ENCODE measurements at places on chromosomes 1 and 21. TPM values are rescaled to one million over a fixed set of nuclear protein-coding genes. Genes with fewer than 3 reads are reported as not detected.

Gene TEDDM1
- not detected for total RNA-seq

Gene RAB3GAP2
- 33.6 TPM for total RNA-seq

Gene BCAN
- total RNA-seq, result 0.15 TPM

Gene MRPL9
- total RNA-seq, result 130 TPM

Gene AADACL4
- total RNA-seq, result not detected

Gene DNASE2B
- total RNA-seq, result not detected

Gene TMEM200B
- 0.65 TPM for total RNA-seq

Gene OR2M3
- not detected for total RNA-seq

Gene INKA2
- 2.4 TPM for total RNA-seq

Gene GRIK3
- total RNA-seq, result not detected

Gene S100A7A
- not detected for total RNA-seq

Gene SAMD11
- under 0.01 TPM for total RNA-seq

Gene PLPP3
- total RNA-seq, result 23.4 TPM

Gene OPTC
- total RNA-seq, result not detected

Gene CCDC185
- total RNA-seq, result not detected

Gene CCDC17
- total RNA-seq, result 0.65 TPM

Gene SPRR2G
- total RNA-seq, result not detected

Gene TMEM79
- under 0.01 TPM for total RNA-seq

Gene CA6
- not detected for total RNA-seq

Gene OR14K1
- total RNA-seq, result not detected

Gene PHTF1
- total RNA-seq, result 52.1 TPM

Gene SPRR2E
- total RNA-seq, result not detected

Gene LCE4A
- total RNA-seq, result not detected

Gene TP73
- under 0.01 TPM for total RNA-seq

Gene RHBDL2
- total RNA-seq, result not detected

Gene AMY1B
- total RNA-seq, result not detected

Gene RSPH1
- total RNA-seq, result not detected

Gene HES3
- not detected for total RNA-seq

Gene SEMA6C
- 5.8 TPM for total RNA-seq

Gene FCRL6
- total RNA-seq, result 0.30 TPM

Gene KCNT2
- under 0.01 TPM for total RNA-seq
